ENCODE measurements at places on chromosomes 12 and 14.

DNA sequence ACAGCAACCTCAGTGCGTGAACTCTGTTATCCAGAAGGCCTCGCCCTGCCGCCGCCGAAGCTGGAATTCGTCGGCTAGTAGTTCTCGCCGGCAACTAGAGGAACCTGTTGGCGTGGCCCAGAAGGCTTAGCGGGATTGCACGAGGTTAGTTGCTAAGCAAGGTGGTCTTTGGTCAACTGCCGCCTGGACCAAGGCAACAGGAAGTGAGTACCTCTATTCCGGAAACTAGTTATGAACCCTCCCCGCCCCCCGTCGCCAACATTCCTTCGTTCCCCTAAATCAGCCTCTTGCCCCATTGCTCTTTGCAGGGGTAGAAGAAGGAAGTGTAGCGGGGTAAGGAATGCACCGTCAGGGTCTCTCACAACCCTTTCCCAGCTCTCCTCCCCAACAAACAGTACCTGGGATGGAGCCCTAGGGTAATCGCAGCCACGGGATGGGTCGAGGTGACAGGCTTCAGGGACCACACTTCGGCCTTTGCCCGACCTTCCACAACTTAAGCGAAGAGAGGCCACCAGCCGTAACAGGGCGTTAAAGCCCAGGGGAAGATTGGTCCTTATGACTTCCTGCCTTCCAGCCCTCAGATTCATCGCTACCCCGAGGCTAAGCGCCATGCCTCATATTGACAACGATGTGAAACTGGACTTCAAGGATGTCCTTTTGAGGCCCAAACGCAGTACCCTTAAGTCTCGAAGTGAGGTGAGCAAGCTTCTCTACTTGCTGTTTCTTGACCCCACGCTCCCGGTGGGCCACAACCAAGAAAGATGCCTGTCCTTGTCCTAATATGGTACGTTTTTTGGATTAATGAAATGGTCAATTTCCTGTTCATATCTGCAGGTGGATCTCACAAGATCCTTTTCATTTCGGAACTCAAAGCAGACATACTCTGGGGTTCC is at the start of gene GMPR2:
GMPR2 (plus strand) TSS at position 285 of the 893 bp plus-strand sequence; CDS start at position 610, 325 bp downstream.
- no peaks in the 10 kb centered on the region for H3K27me3 ChIP-seq
- peak within 1 kb of the TSS; percentile 99 for H3K4me3 ChIP-seq
- peaks cover 14% of the 10 kb centered on the region for H3K36me3 ChIP-seq
- no peak for DNase-seq
- peaks cover 39% of the 10 kb centered on the region for H3K4me1 ChIP-seq

DNA sequence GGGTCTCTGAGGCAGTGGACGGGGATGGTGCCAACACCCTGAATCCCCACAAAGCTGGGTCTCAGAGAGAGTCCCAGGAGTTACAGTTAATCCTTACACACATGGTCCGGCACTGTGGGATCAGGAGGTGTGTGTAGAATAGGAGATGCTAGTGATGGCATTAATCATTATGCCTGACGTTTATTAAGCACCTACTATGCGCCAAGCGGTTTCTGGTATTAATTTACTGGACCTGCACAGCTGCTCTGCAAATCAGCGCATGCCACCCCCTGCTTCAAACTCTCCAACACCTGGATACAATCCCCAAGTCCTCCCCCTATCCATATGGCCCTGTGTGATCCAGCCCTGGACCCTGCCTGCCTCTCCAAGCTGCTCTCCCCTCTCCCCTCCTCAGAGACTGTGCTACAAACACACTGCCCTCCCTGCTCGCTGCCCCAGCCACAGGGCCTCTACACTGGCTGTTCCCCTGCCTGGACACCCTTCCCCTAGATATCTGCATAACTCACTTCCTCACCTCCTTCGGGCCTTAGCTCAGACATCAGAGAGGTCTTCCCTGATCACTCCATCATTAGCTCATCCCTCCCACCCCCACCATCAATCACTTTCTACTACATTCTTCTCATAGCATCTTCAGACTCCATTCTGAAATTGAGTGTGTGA is 86.0 kb downstream of the RFLNA start:
- DNase-seq: no peak
- no peaks in the 10 kb centered on the region for H3K27me3 ChIP-seq
- H3K27ac ChIP-seq: peak overlapping the region; percentile 28

- peaks cover 3% of the 10 kb centered on the region for H3K4me1 ChIP-seq
- DNase-seq: no peak
- H3K27me3 ChIP-seq: no peaks in the 10 kb centered on the region
Observed at GRCh38 chr12:22518060-22518719, 26.2 kb downstream of the C2CD5 start.

DNA sequence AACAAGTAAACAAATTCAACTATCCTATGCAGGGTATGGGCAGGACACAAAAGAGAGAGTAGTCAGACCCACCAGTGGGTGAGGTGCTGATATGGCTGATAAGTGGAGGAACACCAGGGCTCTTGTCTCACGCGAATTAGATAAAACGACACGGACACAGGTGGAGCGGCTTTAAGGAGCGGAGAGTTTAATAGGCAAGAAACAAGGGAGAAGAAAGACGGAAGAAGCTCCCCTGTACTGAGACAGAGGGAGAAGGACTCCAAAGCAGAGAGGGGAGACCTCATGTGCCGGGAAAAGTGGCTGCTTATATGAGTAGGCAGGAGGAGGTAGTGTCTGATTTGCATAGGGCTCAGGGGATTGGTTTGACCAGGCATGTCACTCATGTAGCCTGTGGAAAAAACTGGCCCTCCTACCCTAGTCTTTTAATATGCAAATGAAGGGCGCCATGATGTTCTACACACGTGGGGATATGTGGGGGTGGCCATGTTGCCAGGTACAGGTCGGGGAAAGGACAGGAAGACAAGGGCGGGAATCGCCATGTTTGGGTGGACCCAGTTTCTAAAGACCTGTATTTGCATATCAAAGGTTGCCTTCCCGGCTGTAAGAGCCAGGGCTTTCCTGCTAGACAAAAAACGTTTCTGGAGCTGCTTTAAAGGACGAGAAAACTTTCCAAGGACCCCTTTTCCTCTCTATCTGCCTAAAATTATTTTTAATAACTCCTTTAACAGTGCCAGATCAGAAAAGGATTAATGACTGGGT is 28.8 kb downstream of the RPGRIP1 start:
- H3K4me1 ChIP-seq: peaks cover 24% of the 10 kb centered on the region
- H3K27ac ChIP-seq: peak overlapping the region; percentile 86
- no peaks in the 10 kb centered on the region for H3K36me3 ChIP-seq
- peak overlapping the region; percentile 81 for H3K4me3 ChIP-seq
- DNase-seq: peak; percentile 84
- H3K27me3 ChIP-seq: no peaks in the 10 kb centered on the region

- H3K4me1 ChIP-seq: peaks cover 47% of the 10 kb centered on the region
- H3K36me3 ChIP-seq: peaks cover 10% of the 10 kb centered on the region
- no peaks in the 10 kb centered on the region for H3K27me3 ChIP-seq
- peak; percentile 57 for DNase-seq
Observed at GRCh38 chr12:68611094-68611805, 551 bp downstream of the RAP1B start.

DNA sequence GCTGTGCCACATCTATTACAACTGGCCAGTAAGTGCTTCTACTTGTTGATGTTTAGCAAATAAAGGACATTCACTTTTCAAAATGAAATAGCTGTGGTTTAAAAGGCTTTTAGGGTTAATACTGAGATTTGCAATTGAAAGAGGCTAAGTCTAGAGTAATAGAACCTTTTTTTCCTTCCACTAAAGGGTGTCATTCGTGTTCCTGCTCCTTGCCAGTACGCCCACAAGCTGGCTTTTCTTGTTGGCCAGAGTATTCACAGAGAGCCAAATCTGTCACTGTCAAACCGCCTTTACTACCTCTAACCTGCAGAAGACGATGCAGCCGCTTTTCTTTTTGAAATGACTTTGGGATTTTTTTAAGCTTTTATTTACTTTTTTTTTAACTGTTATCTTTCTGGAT is 33.6 kb downstream of the PIWIL1 start:
- no peak overlapping the region for H3K4me3 ChIP-seq
- no peak for DNase-seq
- peaks cover 5% of the 10 kb centered on the region for H3K27me3 ChIP-seq
- no peak overlapping the region for H3K27ac ChIP-seq
- H3K4me1 ChIP-seq: no peaks in the 10 kb centered on the region

GRCh38 chr14:99559286-99559990 is 44.6 kb downstream of the CCDC85C start:
- H3K27ac ChIP-seq: no peak overlapping the region
- H3K4me3 ChIP-seq: no peak overlapping the region
- H3K27me3 ChIP-seq: no peaks in the 10 kb centered on the region
- no peak for DNase-seq
- no peaks in the 10 kb centered on the region for H3K4me1 ChIP-seq

DNA sequence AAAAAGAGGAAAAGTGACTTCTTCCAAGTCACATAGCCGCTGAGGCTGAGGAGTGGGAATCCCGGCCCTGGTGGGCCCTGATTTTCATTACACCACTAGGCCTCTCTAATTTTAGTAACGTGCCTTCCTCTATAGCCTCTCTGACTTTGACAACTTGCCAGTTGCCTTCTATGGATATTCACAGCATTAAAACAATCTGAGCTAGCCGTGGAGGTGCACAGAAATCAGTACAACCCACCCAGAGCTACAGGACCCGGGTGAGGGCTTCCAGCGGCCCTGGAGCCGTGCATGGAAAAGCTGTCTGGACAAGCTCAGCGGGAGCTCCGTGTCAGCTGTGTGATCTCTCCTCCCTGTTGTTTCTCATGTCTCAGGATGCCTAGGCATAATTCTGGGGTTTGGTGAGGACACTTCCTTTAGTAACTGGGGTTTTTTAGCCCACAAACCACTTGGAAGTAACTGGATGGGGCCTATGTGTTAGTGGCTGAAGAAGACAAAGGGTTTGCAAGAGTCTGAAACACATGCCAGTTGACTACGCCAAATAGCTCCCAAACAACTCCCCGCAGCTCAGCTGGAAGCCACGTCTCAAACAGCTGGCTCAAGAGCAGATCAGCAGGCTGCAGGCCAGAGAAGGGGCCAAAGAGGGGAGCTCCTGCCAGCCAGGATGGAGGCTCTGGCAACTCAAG is 53.0 kb downstream of the SSH1 start:
- H3K27me3 ChIP-seq: no peaks in the 10 kb centered on the region
- H3K4me3 ChIP-seq: no peak overlapping the region
- DNase-seq: no peak
- H3K36me3 ChIP-seq: no peaks in the 10 kb centered on the region

DNA sequence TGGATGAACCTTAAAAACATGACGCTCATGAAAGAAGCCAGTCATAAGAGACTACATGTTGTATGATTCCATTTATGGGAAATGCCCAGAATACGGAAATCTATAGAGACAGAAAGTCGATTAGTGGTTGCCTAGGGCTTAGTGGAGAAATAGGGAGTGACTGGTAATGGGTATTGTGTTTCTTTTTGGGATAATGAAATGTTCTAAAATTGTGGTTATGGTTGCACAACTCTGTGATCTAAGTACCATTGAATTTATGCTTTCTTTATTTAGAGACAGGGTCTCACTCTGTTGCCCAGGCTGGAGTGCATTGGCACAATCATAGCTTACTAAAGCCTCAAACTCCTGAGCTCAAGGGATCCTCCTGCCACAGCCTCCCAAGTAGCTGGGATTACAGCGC is 8.0 kb downstream of the RBMS2 start:
- no peaks in the 10 kb centered on the region for H3K36me3 ChIP-seq
- no peak for DNase-seq
- no peak overlapping the region for H3K27ac ChIP-seq
- no peaks in the 10 kb centered on the region for H3K4me1 ChIP-seq
- no peaks in the 10 kb centered on the region for H3K27me3 ChIP-seq
- H3K4me3 ChIP-seq: no peak overlapping the region

GRCh38 chr14:56855891-56856461 is 45.7 kb upstream of the OTX2 start:
- H3K4me1 ChIP-seq: no peaks in the 10 kb centered on the region
- H3K36me3 ChIP-seq: no peaks in the 10 kb centered on the region
- H3K27ac ChIP-seq: no peak overlapping the region
- no peak overlapping the region for H3K4me3 ChIP-seq

DNA sequence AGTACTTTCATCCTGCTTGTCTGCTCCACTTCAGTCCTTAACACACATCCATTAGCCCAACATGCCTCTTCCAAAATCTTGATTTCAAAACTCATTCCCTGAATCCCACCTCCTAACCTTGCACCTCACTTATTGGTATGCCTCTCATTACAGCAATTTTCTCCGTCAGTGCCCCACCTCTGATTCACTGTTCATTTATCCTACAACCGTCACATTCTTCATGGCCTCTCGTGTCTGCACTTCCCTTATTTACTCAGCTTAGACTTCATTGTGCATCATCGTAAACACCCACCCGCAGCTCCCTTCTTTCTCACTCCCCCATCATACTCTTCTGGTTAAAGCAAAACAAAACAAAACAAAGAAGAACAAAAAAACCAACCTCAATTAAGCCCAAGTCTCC is 160.6 kb upstream of the HMGA2 start:
- H3K36me3 ChIP-seq: no peaks in the 10 kb centered on the region
- no peaks in the 10 kb centered on the region for H3K4me1 ChIP-seq
- H3K4me3 ChIP-seq: no peak overlapping the region
- H3K27me3 ChIP-seq: peaks cover 6% of the 10 kb centered on the region

DNA sequence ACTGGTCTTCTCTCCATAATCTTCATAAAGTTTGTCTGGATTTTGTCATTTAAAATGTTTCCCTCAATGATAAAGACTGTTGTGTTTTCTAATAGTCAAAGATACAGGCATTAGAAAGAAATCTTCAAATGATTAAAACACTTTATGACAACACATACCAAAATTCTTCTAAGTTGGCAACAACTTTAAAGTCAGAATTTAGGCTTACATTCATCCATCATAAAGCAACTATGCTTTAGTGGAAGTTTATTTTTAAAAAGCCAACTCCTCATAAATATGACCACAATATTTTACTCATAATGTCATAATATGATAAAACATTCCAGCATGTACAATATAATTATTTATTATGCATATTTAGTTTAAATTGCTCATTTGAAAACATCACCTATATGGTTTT is 17.2 kb upstream of the CCER1 start:
- no peak overlapping the region for H3K27ac ChIP-seq
- no peak overlapping the region for H3K4me3 ChIP-seq
- no peak for DNase-seq
- H3K4me1 ChIP-seq: no peaks in the 10 kb centered on the region
- no peaks in the 10 kb centered on the region for H3K36me3 ChIP-seq
- no peaks in the 10 kb centered on the region for H3K27me3 ChIP-seq

DNA sequence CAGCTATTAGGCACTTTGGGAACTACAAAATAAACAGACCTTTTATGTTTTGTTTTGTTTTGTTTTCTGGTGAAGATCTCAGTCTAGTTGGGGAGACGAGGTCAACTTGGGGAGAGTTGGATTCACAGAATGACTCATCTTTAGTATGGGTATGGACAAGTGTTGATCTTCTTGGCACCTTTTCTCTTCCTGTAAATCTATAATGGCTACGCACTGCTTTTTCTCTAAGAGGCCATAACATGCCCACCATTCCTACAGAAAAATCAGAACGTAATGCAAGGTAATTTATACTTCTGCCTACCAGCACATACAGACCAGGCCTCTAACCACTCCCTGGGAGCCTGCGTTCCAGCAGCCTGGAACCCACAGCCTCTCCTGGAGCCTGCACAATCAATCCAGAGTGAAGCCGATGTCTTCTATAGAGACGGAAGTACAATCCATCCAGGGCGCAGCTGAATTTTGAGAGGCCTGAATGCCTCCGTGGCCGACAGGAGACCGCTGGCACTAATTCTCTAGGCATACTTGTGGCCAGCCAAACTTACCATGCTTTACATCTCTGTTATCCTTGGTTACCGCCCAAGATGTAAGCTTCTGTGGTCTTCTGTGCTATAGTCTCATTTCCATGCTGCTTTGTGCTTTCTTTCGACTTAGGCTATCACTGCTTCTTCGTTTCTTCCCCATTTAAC is 717 bp downstream of the PPHLN1 start:
- DNase-seq: peak; percentile 6
- H3K27ac ChIP-seq: peak overlapping the region; percentile 98
- H3K36me3 ChIP-seq: peaks cover 3% of the 10 kb centered on the region
- peaks cover 56% of the 10 kb centered on the region for H3K4me1 ChIP-seq

- no peak overlapping the region for H3K4me3 ChIP-seq
- H3K27ac ChIP-seq: no peak overlapping the region
- H3K36me3 ChIP-seq: peaks cover 6% of the 10 kb centered on the region
- H3K27me3 ChIP-seq: no peaks in the 10 kb centered on the region
Observed at GRCh38 chr12:28242496-28243309, 52.4 kb downstream of the CCDC91 start.

Data from naive B cell (primary cell).